ENCODE measurements at places on chromosomes 12 and 14.

DNA sequence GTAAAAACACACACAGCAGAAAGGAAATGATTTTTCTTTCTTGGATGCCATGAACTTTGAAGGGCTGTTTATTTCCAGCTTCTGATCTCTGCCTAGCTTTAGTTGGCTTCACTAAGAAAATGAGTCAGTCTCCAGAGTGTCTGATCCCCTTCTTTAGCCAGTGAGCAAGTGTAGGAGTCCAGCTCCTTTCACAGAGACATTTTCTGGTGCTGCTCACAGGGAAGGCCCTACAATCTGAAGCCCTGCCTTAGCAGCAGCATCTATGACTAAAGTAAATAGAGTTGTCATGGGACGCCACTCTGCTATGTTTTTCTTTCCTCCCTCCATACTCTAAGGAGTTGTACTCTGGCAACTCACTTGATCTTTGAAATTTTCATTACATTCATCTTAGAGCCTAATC is 103.5 kb downstream of the RPAP3 start:
- DNase-seq: no peak

DNA sequence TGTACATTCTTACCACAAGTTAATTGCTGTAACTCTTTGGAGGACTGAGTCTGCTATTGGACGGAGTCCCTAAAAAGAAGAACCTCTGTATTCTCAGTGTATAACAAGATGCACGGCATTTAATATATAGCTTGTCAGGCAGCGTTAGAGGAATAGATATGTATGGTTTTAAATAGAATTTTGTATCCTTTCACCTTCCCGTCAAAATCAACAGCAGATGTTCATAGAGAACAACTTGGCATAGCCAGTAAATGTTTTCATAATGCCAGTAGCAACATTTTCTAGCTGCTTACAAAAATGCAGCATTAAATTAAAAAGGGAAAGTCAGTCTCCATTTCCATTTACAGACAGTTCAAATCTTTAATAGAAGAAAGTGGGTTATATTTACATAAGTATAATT is 6.8 kb downstream of the SCYL2 start:
- DNase-seq: no peak

GRCh38 chr14:23438101-23438971 is 2.9 kb upstream of the MYH7 start:
- DNase-seq: no peak

- no peak for DNase-seq
These were observed 58.7 kb downstream of the ADAMTS20 start for GRCh38 chr12:43493261-43493797.

GRCh38 chr12:70399311-70399710 is 33.2 kb downstream of the KCNMB4 start:
- no peak for DNase-seq

DNA sequence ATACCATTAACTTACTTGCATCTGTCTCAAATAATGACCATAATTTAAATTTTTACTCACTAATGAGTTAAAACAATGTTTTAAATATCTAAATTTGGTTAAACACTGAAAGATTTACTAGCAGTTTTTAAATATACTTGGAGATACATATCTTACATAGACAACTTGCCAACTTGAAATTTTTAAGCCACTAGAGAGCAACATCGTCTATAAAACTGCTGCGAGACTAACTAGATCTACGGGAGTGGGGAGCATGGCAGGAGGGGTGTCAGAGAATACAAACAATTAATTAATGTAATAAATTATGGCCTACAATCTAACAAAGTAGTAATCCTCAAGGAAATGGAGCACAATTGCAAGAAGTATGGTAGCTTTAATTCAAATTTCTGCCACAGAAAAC is 120.4 kb downstream of the LRRIQ1 start:
- DNase-seq: no peak

Measured in HL-60 (cell line).